Sciatic nerve (tissue), 2 donors: ENCODE measurements at places on chromosomes 6 and 20. TPM values are rescaled to one million over a fixed set of nuclear protein-coding genes. Genes with fewer than 3 reads are reported as not detected.
A peak's percentile ranks its signal among the peaks of the same experiment; 100 is the strongest.

DNA sequence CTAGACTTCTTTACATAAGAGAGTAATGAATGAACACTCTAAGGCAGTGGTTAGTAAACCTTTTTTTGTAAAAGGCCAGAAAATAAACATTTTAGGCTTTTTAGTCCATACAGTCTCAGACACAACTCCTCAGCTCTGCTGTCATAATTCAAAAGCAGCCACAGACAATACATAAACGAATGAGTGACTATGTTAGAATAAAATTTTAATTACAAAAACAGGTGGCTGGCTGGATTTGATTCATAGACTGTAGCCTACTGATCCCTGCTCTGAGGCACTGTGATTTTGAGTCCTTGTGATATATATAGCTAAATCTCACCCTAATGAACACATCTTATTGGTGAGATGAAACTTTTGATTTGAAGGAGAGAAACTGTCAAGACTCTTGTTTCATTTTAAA lies 155.1 kb downstream of the AIG1 start:
- no peak for DNase-seq

DNA sequence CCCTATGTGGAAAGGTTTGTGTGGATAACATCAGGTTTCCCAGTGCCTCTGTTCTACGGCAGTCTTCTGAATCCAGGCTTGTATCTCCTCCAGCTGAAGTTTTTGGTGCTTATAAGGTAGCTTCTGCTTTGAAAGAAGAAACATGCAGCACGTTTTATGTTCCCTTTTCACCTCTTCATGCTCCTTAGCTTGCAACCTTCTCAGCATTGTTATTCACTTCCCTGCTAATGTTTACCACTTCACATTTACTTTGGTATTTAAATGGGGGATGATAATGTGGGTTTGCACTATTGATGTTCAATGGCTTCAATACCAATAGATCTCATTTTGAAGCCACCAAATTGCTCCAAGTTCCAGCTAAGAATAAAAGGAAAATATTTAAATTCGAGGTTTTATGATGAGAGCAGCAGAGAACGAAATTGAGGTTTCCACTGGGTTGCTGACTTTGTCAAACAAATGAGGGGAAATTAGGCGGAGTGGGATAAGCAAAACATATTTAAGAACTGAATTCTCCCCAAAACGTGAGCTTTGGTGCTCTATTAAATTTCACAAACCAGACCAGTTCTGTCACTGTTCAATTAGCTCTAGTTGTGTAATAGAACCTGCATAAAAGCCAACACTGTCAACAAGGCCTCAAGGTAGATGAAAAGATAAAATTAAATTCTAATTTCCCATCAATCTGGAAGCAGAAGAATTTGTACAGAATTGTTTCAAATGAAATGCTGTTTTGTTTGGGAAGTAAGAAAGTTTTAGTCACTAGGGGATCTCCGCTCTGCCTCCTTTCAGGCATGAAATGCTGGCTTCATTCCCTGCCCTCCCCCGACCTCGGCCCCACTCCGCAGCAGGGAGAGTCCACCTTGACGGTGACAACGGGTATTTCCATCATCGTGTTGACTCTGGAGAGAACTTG lies 1.4 kb downstream of the IL22RA2 start:
- no peak for DNase-seq

GMPR gene
- total RNA-seq = 11.9 TPM

DNA sequence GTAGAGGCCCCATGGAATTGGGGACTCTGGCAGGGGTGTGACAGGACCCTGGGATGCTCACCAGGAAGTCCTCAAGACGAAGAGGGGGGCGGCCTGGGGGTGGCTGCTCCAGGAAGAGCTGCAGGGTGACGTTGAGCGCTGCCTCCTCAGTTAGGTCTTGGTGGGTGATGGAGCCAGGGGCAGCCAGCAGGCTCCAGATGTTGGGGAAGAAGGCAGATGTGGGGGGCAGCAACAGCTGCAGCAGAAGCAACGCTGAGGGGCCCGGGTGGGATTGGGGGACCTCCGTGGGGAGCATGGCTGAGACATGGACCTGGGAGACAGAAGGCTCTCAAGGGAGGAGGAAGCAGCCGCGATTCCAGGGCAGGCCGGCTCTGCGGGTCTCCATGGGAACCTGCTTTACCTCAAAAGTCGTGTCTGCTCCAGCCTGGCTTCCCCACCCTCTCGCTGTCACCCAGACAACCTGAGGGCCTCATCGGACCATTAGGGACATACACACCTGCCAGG lies 591 bp downstream of the VWA7 start:
- no peak for DNase-seq

DNA sequence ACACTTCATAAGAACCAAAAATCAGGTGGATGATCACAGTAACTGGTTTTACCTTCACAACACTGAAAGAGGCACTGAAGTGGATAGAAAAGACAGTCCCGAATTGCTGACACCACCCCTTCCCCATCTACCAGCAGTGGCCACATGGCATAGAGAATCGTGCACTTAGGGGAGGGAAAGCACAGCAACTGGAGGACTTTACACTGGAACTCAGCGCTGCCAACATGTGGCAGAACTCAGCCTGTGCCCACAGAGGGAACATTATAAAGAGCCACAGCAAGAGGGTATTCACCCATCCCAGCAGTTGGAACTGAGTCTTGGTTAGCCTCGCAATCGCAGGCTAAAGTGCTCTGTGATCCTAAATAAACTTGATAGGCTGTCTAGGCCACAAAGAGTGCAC lies 6.5 kb upstream of the KIAA1586 start:
- no peak for DNase-seq

DNA sequence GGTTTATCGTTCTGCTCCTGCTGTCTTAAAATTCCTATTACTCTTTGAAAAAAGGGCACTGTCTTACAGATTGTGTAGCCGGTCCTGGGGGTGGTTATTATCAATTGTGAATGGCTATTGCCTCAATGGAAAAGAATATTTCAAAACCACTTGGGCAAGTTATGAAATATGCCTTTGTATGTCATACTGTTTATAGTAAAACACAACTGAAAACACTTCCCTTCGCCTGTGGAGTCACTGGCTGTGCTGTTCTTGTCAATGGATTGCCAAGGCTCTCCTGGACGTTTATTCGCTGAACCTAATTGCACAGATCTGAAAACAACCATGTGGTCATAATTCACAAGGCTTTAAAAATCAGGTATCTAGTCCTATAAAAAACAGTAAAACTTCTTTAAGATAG lies 47.8 kb upstream of the TAGAP start:
- no peak for DNase-seq

GRCh38 chr6:44820321-44820720 lies 432.8 kb downstream of the CDC5L start:
- no peak for DNase-seq

DNA sequence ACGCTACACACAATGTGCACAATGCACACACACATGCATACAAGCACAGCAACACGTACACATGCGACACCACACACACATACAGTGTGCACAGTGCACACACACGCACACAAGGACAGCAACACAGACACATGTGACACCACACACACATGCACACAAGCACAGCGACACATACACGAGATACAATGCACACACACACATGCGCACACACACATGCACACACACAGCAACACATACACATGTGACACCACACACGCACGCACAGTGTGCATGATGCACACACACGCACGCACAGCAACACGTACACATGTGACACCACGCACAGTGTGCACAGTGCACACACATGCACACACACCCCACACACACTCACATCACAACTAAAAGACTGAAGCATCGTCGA lies 327.3 kb downstream of the THBS2 start:
- no peak for DNase-seq

DNA sequence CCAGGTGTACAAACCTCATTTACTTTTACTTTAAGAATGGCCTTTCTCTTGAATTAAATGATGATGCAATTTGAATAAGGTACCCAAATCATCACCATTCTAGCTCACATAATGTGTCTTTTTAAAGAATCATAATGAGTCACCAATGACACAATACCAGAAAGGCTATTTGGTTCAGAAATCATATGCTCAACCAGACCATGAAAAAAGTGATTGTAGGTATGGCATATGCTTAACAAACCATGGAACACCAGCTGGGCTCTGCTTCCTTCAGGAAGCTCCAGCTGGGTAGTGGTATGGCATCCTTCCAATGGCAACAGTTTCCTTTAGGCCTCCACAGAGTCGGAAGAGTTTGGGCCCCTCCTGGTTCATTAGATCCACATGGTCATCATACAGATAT lies 128.2 kb downstream of the FRK start:
- DNase-seq = no peak

GRCh38 chr6:158519761-158520160 lies 40.1 kb upstream of the TMEM181 start:
- no peak for DNase-seq

FBXL4 gene
- 40.7 TPM for total RNA-seq

DNA sequence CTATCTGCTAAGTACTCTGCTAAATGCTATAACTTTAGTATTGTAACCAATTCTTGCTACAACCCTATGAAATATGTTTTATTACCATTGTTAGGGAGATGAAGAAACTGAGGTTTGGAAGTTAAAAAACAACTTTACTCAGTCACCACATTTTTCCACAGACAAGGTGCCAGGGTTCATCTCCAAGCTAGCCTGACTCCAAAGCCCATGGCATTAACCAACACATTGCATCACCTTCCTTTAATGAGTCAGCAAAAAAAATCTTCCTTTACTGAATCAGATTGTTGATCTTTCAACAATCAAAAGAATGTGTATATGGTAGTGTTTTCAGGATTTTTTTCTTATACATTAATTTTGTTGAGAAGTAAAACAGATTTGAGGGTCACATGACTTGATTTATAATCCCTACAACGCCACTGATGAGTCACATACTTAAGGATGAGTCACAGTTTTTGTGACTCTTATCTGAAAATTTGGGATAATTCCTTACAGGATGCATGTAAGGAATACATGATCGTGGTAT lies 41.5 kb downstream of the MAN1A1 start:
- no peak for DNase-seq

KHDC1L gene
- total RNA-seq = not detected

- no peak for DNase-seq
Measured at GRCh38 chr20:35635652-35636051, 20.0 kb downstream of the SPAG4 start.

- peak; percentile 73 for DNase-seq
Measured at GRCh38 chr6:12060780-12061609, 48.9 kb downstream of the HIVEP1 start.

NRSN2 gene
- total RNA-seq = 39.6 TPM

VPS16 gene
- 40.0 TPM for total RNA-seq

INSM1 gene
- total RNA-seq = not detected

RSPH4A gene
- total RNA-seq = 0.18 TPM

GRCh38 chr6:142851601-142852000 lies 93.4 kb downstream of the HIVEP2 start:
- no peak for DNase-seq

SIRPB1 gene
- 6.6 TPM for total RNA-seq

- DNase-seq = no peak
Measured at GRCh38 chr6:132456700-132457143, 55.4 kb upstream of the MOXD1 start.

- DNase-seq = no peak
Measured at GRCh38 chr6:16948396-16948795, 153.5 kb upstream of the STMND1 start.

DNA sequence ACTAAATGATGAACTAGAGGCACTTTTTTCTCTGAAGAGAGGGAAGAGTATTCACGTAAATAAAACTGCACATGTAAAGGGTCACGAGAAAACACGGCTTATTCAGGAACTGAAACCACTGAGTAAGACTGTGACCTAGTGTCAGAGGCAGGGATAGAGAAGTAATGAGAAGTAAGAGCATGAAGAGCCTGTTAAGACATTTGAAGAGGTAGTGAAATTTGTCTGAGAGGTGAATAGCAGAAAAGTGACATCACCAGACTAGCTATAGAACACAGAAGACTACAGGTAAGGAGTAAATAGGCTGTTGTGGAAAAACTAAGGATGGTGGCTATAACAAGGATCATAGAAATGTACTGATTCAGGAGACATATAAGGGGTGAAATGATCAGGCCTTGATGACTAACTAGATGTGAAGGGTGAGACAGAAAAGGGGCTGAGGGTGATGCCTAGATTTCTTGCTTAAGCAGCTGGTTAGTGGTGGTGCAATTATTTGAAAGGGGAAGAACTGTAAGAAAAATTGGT lies 76.8 kb downstream of the REV3L start:
- no peak for DNase-seq

PRRT1 gene
- total RNA-seq = 6.1 TPM

NHLRC1 gene
- 1.8 TPM for total RNA-seq

KATNA1 gene
- total RNA-seq = 17.1 TPM

ANKRD6 gene
- 22.3 TPM for total RNA-seq
